ENCODE measurements at places on chromosomes 13 and 19.
A peak's percentile ranks its signal among the peaks of the same experiment; 100 is the strongest.

DNA sequence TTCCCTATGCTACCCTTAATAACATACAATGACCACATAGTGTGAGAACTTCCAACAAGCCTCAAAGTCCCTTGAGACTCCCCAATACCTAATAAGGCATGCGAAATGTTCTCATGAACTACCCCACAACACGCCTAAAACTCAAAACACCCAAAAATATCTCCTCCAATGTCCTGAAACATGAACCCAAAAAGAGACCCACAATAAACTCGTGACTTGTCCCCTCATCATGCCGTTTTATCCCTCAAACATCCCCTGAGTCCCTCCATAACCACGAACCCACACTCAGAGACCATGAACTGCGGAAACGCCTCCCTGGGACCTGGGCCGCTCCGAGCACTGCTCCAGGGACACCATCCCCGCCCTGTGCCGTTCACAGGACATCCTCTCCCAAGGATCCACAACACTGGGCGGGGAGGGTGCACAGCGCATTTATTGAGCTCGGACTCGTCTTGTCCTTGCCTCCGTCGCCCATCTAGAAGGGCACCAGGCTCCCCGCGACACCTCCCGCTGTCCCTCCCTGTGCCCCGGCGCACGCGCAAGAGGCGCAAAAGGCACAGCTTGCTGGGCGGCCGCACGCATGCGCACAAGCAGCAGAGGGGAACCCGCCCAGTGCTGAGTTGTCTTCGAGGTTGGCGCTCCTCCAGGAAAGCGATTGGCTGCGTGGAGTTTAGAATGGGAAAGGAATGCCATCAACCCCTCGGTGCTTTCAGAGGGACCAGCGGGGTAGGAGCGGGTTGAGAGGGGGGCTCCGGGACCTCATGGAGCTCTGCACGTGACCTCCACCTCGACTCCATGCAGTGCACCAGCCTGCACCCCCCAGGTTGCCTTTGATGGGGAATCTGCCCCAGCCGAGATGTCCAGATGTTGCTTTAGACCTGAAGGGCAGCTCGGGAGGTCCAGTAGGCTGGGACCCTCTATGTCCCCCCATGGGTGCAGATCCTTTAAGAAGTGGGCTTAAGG, 8.8 kb downstream of the FXYD3 start:
- H3K4me1 ChIP-seq = peaks cover 30% of the 10 kb centered on the region
- DNase-seq = peak; percentile 96
- peak overlapping the region; percentile 85 for H3K27ac ChIP-seq
- peak overlapping the region; percentile 62 for H3K4me3 ChIP-seq
- H3K27me3 ChIP-seq = no peaks in the 10 kb centered on the region

- H3K4me3 ChIP-seq = no peak overlapping the region
- DNase-seq = no peak
- H3K27ac ChIP-seq = no peak overlapping the region
Observed at GRCh38 chr13:24212674-24213073, 52.2 kb downstream of the SPATA13 start.

- no peak overlapping the region for H3K4me3 ChIP-seq
- H3K4me1 ChIP-seq = peaks cover 7% of the 10 kb centered on the region
- H3K27ac ChIP-seq = no peak overlapping the region
- no peak for DNase-seq
- H3K36me3 ChIP-seq = no peaks in the 10 kb centered on the region
- H3K27me3 ChIP-seq = no peaks in the 10 kb centered on the region
Observed at GRCh38 chr19:35362261-35363000, 4.2 kb downstream of the FFAR3 start.

DNA sequence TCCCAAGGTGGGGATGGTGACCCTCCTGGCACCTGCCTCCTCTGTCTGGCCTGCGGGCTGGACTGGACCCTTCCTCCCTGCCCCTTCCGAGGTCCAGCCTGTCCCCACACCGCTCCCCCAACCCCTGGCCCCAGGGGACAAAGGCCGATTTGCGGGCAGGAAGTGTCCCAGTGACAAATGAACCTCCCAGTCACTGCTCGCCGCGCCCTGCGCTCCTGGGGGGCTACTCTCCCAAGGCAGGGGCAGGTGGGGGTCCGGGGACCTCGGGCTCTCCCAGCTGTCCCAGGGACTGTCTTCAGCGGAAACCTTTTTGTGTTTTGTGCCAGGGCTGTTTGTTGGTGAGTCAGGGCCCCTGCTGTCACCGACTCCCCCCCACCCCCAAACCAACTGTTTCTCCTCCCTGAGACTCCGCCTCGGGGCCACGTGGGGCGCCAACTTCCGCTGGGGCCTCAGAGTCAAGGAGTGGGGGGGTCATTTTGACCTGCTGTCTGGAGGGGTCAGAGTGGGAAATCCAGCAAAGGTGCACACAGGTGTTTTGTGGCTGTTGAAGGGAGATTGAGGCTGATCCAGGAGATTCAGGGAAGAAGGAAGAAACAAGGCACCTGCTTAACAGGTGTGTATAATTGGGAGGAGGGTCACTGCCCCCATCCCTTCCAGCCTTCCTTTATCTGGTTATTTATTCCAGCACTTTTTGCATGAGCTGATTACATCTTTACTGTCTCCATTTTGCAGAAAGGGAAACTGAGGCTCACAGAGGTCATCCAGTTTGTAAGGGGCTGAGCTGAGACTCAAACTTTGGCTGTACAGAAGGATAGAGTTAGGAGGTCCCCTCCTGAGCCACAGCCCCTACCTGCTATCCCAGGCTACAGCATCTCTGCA, 831 bp downstream of the PGPEP1 start:
- H3K27me3 ChIP-seq = no peaks in the 10 kb centered on the region
- H3K36me3 ChIP-seq = peaks cover 7% of the 10 kb centered on the region
- H3K4me1 ChIP-seq = peaks cover 15% of the 10 kb centered on the region
- peak overlapping the region; percentile 93 for H3K4me3 ChIP-seq
- H3K27ac ChIP-seq = peak overlapping the region; percentile 76

DNA sequence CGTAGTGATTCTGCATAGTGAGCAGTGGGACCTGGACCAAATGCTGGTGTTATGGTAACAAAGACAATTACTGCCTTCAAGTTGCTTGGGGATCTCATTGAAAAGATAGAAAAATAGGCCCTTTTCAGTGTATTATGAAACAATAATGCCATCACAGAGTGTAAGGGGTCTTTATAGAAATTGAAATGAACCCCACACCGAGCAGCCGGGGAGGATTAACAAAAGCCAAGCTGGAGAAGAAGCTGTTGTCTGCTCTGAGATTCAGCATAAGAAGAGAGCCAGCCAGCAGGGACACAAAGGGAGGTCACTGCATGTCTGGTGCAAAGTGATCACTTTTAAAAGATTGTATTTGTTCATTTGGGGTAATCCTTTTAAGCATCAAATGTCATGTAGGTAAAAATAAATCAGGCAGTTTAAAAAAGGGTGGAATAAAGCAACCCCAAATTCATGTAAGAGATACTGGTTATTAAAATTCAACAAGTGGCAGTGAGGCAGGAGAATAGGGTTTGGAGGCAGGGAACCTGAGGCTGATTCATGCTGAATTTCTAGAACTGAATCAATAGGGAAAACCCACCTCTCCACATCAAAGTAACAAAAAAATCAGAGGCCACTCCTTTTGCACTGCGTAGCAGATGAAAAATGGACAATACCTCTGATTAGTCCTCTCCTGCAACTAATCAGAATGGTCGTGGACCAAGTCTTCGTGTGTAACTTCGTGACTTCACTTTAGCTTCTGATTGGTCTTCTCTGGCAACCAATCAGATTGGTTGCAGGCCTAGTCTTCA, 1548.3 kb upstream of the SLC10A2 start:
- no peak for DNase-seq
- no peaks in the 10 kb centered on the region for H3K36me3 ChIP-seq
- no peaks in the 10 kb centered on the region for H3K27me3 ChIP-seq
- no peak overlapping the region for H3K27ac ChIP-seq
- H3K4me3 ChIP-seq = no peak overlapping the region

GRCh38 chr13:29551214-29551613, 44.3 kb downstream of the SLC7A1 start:
- no peaks in the 10 kb centered on the region for H3K4me1 ChIP-seq
- no peak for DNase-seq
- H3K36me3 ChIP-seq = no peaks in the 10 kb centered on the region
- H3K4me3 ChIP-seq = no peak overlapping the region
- no peaks in the 10 kb centered on the region for H3K27me3 ChIP-seq
- no peak overlapping the region for H3K27ac ChIP-seq

DNA sequence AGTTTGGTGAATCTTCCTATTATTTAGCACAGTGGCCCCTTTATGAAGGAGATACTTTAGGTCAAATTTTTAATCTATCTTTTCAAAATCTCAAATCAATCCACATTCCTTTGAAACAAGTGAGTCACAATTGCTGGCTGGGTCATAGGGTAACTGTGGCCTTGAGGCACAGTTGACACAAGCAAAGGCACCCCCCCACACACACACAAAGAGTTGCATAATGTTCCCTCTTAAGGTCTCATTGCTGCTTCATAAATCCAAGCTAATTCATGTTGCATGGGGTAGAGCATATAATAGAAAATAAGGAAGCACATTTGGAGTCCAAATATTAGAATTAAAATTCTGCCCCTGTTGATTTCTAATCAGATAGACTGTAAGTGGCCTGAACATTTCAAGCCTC, 171.5 kb downstream of the DLEU7 start:
- DNase-seq = no peak
- H3K4me1 ChIP-seq = peaks cover 15% of the 10 kb centered on the region
- H3K27me3 ChIP-seq = no peaks in the 10 kb centered on the region
- H3K27ac ChIP-seq = no peak overlapping the region
- no peaks in the 10 kb centered on the region for H3K36me3 ChIP-seq
- no peak overlapping the region for H3K4me3 ChIP-seq

- DNase-seq = no peak
- no peaks in the 10 kb centered on the region for H3K27me3 ChIP-seq
- no peak overlapping the region for H3K27ac ChIP-seq
- H3K4me3 ChIP-seq = no peak overlapping the region
- no peaks in the 10 kb centered on the region for H3K36me3 ChIP-seq
- H3K4me1 ChIP-seq = no peaks in the 10 kb centered on the region
Observed at GRCh38 chr13:59674616-59675015, 489.1 kb downstream of the DIAPH3 start.

- H3K27ac ChIP-seq = no peak overlapping the region
- H3K36me3 ChIP-seq = no peaks in the 10 kb centered on the region
- DNase-seq = no peak
- no peaks in the 10 kb centered on the region for H3K27me3 ChIP-seq
- H3K4me1 ChIP-seq = peaks cover 3% of the 10 kb centered on the region
Observed at GRCh38 chr19:38944981-38945506, 14.3 kb downstream of the MRPS12 start.

GRCh38 chr13:25928941-25929505, 122.8 kb downstream of the SHISA2 start:
- H3K27me3 ChIP-seq = no peaks in the 10 kb centered on the region
- DNase-seq = no peak
- H3K27ac ChIP-seq = no peak overlapping the region
- H3K36me3 ChIP-seq = no peaks in the 10 kb centered on the region
- no peak overlapping the region for H3K4me3 ChIP-seq

DNA sequence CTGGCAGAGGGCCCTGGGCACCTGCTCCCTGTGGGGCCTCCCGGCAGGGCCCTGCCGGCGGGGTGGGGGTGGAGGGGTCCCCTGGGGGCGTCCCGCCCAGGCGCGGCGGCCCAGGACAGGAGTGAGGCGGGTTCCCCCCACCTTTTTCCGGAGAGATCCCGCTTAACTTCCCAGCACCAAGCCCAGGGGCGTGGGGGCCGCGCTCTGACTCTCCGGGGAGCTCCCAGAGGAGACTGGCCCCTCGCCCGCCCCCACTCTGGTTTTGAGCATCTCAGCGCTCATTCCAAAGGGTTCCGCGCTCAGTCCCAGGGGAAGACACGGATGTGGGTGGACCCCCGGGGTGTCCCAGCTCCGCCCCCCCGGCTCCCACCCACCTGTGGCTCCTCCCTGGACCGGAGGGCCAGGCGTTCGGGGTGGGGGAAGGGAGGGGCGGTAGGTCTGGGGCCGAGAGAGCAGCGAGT, 476 bp downstream of the C2CD4C start:
- H3K4me1 ChIP-seq = peaks cover 13% of the 10 kb centered on the region
- no peaks in the 10 kb centered on the region for H3K36me3 ChIP-seq
- DNase-seq = peak; percentile 59
- H3K27me3 ChIP-seq = peaks cover 29% of the 10 kb centered on the region

- H3K36me3 ChIP-seq = no peaks in the 10 kb centered on the region
- no peak overlapping the region for H3K27ac ChIP-seq
- H3K27me3 ChIP-seq = no peaks in the 10 kb centered on the region
- H3K4me3 ChIP-seq = no peak overlapping the region
- peak; percentile 25 for DNase-seq
Observed at GRCh38 chr19:32873247-32873959, 3.8 kb upstream of the SLC7A9 start.

- no peaks in the 10 kb centered on the region for H3K36me3 ChIP-seq
- H3K27me3 ChIP-seq = no peaks in the 10 kb centered on the region
- H3K4me3 ChIP-seq = no peak overlapping the region
- no peaks in the 10 kb centered on the region for H3K4me1 ChIP-seq
Observed at GRCh38 chr19:23991170-23991569, 76.5 kb downstream of the ZNF726 start.

- H3K27me3 ChIP-seq = no peaks in the 10 kb centered on the region
- H3K4me3 ChIP-seq = no peak overlapping the region
- no peak for DNase-seq
- H3K36me3 ChIP-seq = no peaks in the 10 kb centered on the region
Observed at GRCh38 chr13:23673867-23674605, 103.8 kb downstream of the TNFRSF19 start.

DNA sequence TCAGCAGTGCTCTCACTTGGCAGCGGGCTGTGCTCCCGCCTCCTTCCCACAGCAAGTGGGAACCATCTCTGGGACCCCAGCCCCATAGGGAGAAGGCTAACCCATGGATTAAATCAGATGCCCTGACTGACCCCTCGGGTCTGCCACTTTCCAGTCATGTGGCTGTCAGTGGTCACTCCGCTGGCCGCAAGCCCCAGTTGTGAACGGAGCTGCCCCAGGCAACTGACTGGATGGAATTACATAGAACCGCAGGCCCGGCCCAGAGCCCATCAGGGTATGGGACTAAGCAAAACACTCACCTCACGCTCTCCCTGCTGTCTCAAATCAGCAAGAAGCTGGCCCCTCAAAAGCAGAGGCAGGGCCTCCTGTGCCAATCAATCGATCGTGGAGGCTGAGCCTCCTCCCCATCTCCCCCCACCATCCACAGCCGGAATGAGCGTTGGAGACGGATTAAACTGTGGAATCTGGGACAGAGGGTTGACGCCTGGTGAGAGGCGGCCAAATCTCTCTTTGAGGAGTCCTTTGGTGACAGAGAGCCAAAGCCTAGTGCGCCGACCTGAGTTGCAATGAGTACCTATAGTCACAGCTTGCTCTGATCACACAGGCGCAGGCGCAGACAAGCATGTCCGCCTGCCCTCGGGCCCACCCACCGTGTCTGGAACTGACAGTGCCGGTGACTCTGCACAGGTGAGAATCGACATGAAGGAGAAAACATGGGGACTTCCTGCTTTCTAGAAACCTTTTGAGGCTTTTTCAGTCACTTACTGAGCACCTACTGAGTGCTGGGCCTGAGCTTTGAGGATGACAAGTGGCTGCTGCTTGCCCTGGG, 38.7 kb downstream of the PBX4 start:
- no peak for DNase-seq
- H3K36me3 ChIP-seq = no peaks in the 10 kb centered on the region
- no peak overlapping the region for H3K27ac ChIP-seq
- no peaks in the 10 kb centered on the region for H3K4me1 ChIP-seq
- no peaks in the 10 kb centered on the region for H3K27me3 ChIP-seq
- no peak overlapping the region for H3K4me3 ChIP-seq

Data from upper lobe of right lung (tissue), 1 donor.